ENCODE measurements at places on chromosomes 2 and 18. TPM values are rescaled to one million over a fixed set of nuclear protein-coding genes. Genes with fewer than 3 reads are reported as not detected.

TMEM163 gene
- total RNA-seq, result 0.16 TPM

- no peaks in the 10 kb centered on the region for H3K4me1 ChIP-seq
- no peak overlapping the region for H3K27ac ChIP-seq
- H3K36me3 ChIP-seq, result no peaks in the 10 kb centered on the region
Observed at GRCh38 chr2:189218236-189218635, 38.7 kb upstream of the COL5A2 start.

DNA sequence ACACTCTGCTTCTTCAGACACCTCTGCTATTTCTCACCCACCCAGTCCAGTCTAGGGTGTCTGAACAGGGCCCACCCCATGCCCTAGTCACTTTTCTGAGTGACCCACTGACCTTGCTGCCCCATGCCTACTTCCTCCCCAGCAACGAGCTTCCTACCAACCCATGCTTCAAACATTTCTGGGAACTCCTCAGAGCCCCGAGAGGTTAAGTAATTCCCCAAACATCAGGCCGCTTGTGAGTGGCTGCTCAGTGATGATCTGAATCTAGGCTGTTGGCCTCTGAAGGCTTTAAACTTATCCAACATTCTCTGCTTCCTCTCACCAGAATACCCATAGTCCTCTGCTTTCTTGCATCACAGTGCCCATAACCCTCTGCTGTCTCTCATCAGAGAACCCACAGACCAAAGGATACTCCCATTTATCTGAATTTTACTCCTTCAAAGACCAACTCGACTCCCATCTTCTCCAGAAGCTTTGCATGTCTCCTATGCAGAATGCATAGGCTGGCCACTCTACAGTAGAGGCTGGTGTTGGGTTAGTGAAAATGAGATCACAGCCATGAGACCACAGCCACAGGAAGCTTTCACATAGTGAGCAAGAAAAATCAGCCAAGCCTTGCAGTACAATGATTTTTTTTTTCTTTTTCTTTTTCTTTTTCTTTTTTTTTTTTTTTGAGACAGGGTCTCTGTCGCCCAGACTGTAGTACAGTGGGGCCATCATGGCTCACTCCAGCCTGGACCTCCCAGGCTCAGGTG is 309.5 kb upstream of the LYPD1 start:
- no peaks in the 10 kb centered on the region for H3K36me3 ChIP-seq
- no peak for DNase-seq

DNA sequence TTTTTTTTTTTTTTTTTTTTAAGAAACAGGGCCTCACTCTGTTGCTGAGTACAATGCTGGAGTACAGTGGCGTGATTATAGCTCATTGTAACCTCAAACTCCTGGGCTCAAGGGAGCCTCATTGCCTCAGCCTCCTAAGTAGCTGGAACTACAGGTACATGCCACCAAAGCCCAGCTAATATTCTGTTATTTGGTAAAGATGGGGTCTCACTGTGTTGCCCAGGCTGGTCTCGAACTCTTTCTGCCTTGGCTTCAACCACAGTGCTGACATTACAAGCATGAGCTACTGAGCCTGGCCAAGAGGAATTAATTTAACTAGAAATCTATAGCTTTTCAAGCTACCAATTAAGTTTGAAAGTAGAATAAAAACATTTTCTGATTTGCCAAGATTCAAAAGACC is 27.8 kb downstream of the DYM start:
- H3K4me3 ChIP-seq, result no peak overlapping the region
- no peak overlapping the region for H3K27ac ChIP-seq
- no peaks in the 10 kb centered on the region for H3K36me3 ChIP-seq
- H3K27me3 ChIP-seq, result no peaks in the 10 kb centered on the region
- no peak for DNase-seq
